ENCODE measurements at places on chromosomes 1 and 21. TPM values are rescaled to one million over a fixed set of nuclear protein-coding genes. Genes with fewer than 3 reads are reported as not detected.

- DNase-seq: no peak
Measured at GRCh38 chr1:36480161-36480560, 2.6 kb downstream of the CSF3R start.

Gene KCND3
- total RNA-seq: 8.2 TPM

GRCh38 chr1:248853663-248854375 lies 5.1 kb downstream of the ZNF692 start:
- no peak for DNase-seq

Gene UMODL1
- total RNA-seq: 0.10 TPM

- peak; percentile 78 for DNase-seq
Measured at GRCh38 chr1:26177182-26177684, at the start of gene CNKSR1. TSS of gene CNKSR1 (plus strand) at chr1:26177491. CDS start at chr1:26177548, 57 bp downstream.

Gene FCRL1
- total RNA-seq: 0.85 TPM

Gene OR4F29
- not detected for total RNA-seq

DNA sequence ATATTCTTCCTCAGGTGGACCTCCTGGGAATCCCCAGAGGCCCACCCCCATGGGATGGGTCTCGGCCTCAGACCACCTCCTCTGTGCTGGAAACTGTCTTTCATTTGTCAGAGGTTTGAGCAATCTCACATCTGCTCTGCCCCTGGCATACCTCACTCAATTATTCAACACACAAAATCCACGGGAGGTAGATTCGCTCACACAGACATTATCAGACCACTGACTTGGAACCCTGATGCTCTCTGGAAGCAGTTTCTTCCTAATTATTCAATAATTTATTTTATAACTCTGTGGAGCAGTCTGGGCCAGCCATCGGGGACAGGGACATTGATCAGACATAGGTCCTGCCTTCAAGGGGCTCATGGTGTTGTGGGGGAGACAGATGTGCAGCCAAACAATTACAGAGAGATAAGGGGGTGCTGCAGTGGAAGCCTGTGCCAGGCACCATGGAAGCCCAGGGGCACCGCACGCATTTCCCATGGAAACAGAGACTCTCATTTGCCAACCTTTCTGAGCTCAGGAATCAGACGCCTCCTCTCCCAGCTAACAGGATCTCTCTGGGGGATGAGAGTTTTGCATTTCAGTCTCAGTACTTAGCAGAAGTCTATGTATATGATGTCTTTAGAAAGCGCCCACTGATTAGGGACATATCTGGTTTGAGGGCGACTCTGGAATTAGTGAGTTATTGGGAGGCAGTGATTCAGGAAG lies 96.5 kb downstream of the HMGB4 start:
- no peak for DNase-seq

Gene UBE2G2
- 75.0 TPM for total RNA-seq

- DNase-seq: no peak
Measured at GRCh38 chr1:65429806-65430205, 9.3 kb downstream of the LEPR start.

GRCh38 chr1:114350731-114351445 lies 160.1 kb downstream of the TRIM33 start:
- DNase-seq: no peak

GRCh38 chr1:53740621-53741105 lies 1.7 kb upstream of the GLIS1 start:
- DNase-seq: no peak

- peak; percentile 90 for DNase-seq
Measured at GRCh38 chr1:1079408-1080121, 5.5 kb upstream of the RNF223 start.

Gene CYP4Z1
- 0.47 TPM for total RNA-seq

GRCh38 chr1:24027838-24028468 lies 47.8 kb upstream of the SRSF10 start:
- no peak for DNase-seq

DNA sequence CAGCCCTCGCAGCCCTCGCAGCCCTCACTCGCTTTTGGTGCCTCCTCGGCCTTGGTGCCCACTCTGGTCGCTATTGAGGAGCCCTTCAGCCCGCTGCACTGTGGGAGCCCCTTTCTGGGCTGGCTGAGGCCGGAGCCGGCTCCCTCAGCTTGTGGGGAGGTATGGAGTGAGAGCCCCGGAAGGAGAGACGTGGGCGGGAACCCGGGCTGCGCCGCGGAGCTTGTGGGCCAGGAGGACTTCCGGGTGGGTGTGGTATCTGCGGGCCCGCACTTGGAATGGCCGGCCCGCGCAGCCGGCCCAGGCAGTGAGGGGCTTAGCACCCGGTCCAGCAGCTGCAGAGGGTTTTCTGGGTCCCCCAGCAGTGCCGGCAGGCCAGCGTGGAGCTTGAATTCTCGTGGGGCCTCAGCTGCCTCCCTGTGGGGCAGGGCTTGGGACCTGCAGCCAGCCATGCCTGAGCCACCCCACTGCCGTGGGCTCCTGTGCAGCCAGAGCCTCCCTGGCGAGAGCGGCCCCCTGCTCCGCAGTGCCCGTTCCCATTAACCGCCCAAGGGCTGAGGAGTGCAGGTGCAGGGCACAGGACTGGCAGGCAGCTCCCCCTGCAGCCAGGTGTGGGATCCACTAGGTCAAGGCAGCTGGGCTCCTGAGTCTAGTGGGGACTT lies 9.9 kb upstream of the CFHR2 start:
- DNase-seq: no peak

- no peak for DNase-seq
Measured at GRCh38 chr1:91578320-91579109, 77.9 kb downstream of the CDC7 start.

- no peak for DNase-seq
Measured at GRCh38 chr1:152179566-152179965, 20.5 kb upstream of the RPTN start.

DNA sequence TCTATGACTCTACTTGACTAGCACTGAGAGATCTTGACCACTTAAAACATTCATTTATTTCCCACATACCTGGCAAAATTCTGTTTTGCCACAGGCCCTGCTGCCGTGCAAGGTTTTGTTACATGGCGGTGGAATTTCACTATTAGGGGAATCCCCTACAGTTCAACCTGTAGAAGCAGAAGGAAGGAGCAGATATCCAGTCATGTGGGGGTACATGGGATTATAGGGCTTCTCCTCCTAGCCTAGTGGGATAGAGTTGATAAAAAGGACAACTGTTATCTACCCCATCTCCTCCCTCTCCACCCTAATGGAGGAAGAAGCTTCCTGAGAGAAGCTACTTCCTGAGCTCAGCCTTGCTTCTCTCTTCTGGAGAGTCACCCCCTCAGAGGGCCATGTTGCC lies 17.7 kb upstream of the PROK1 start:
- DNase-seq: no peak

Gene MYCL
- total RNA-seq: 2.7 TPM

DNA sequence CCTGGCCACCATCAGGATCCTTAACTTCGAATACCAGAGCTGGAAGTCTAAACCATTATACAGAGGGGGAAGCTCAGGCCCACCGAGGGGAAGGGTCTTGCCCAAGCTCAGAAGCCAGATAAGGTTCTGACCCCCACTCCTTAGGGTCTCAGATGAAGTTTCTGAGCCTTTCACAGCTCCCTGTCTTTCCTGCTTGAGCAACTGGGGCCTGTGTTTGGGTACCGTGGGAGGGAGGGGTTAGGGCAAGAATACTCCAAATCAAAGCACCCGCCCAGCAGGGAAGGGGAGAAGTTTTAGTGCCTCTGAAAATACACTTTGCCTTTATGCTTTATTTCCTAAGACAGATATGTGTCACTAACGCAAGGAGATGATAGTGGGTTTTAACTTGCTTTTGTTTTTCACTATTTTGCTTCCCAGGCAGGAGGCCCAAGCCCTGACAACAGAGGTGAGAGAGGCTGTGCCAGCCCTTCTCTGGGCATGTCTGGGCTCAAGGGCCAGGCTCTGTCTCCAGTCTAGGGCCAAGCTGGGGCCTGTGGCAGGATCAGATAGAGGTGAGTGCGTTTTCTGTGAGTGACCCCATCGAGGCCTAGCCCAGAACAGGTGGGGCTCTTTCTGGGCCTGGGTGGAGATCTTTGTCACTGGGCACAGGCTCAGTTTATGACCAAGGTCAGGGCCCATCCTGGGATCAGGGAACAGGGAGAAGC lies 20.5 kb upstream of the TENT5B start:
- DNase-seq: no peak

GRCh38 chr1:57605933-57606332 lies 182.1 kb upstream of the DAB1 start:
- no peak for DNase-seq

Gene TFF3
- 11.1 TPM for total RNA-seq

DNA sequence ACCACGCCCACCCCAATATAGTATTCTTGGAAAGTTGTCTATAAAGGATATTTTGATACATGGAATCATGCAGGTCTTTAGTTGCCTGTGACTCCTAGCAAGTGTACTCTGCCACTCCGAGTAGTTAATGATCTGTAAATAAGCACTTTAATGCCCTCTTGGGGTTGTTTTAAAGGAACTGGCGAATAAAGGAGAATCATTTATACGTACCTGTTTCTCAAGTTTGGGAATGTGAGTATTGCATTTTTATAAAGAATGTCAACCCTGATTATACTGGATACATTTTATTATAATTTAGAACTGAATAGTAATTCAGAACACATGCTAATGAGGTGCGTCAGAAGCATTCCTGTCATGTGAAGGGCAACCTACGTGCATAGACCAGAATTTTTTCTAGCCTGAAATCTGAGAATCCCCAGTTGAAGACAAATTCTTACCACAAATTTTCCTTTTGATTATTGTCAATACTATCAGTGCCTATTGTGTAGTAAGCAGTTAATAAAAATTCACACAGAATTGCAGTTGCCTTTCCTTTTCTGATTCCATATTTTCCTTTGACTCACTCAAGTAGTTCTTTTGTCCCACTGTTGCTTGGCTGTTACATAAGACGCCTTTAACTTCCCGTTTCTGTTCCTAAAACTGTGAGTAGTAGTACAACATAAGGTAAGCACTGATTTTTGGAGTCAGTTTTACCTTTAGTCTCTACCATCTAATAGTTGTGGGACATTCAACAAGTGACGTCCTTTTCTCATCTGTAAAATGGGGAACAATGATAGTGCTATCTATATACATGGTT lies 5.1 kb downstream of the AHCYL1 start:
- DNase-seq: no peak

GRCh38 chr1:182163821-182164223 lies 102.3 kb upstream of the ZNF648 start:
- no peak for DNase-seq

DNA sequence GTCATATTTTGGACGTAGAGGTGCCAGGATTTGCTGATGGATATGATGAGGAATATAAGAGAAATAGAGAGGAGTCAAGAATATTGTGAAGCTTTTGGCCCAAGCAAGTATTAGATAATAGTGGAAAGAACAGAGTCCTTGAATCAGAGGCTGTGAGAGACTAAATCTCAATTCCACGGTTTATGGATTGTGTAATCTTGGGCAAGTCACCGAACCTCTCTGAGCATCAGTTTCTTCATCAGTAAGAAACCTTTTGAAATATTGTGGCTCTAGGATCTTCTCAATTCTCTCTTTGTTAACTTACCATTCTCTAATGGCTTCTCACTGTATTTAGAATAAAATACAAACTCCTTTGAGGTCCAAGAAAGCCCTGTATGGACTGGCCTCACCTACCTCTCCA lies 77.6 kb downstream of the RPS6KA1 start:
- DNase-seq: no peak

GRCh38 chr1:110519125-110519810 lies at the start of gene KCNA10:
TSS of gene KCNA10 (minus strand) at chr1:110519175. CDS start at chr1:110518787, 388 bp downstream.
- DNase-seq: no peak

Gene THBS3
- 30.6 TPM for total RNA-seq

DNA sequence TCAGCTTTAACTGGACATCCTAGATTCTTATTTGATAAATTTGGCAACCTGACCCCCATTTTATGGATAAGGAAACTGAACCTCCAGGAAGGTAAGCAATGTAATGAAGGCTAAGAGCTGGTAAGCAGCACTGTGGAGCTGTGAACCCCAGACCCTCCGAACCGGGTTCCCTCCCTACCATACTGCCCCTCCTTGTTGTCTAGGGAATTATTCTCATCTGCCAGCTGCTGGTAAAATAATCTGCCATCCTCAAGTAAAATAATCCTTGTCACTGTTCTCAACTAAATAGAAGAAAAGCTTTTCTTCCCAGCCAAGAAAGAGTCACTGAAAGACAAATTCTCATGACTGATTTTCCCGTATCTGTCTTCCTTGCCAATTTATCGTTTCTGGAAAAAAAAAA lies 55.8 kb upstream of the PRDX6 start:
- no peak for DNase-seq

GRCh38 chr1:170340308-170340707 lies 191.7 kb upstream of the GORAB start:
- no peak for DNase-seq

Gene CELA2A
- total RNA-seq: not detected

- DNase-seq: peak; percentile 73
Measured at GRCh38 chr1:2300004-2300771, 72.1 kb downstream of the SKI start.

Gene OR2M3
- not detected for total RNA-seq

DNA sequence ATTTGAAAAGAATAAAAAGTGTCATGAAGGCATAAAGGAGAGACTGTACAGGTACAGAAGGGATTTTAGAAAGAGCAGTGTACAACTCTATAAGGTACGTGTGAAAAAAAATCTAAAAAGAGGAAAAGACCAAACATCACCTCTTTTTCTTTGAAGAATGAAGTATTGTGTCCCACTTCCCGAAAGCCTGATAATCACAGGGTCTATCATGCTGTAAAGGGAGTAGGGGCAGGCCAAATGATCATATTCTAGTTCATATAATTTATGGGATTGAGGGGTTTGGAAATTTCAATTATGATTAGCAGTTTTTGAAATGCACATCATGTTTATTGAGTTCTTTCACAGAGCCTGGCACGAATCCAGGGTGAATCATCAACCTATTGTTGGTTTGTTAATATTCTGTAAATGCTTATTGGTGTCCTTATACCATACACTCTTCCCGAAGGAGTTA lies 910 bp upstream of the RERE start:
- DNase-seq: no peak

DNA sequence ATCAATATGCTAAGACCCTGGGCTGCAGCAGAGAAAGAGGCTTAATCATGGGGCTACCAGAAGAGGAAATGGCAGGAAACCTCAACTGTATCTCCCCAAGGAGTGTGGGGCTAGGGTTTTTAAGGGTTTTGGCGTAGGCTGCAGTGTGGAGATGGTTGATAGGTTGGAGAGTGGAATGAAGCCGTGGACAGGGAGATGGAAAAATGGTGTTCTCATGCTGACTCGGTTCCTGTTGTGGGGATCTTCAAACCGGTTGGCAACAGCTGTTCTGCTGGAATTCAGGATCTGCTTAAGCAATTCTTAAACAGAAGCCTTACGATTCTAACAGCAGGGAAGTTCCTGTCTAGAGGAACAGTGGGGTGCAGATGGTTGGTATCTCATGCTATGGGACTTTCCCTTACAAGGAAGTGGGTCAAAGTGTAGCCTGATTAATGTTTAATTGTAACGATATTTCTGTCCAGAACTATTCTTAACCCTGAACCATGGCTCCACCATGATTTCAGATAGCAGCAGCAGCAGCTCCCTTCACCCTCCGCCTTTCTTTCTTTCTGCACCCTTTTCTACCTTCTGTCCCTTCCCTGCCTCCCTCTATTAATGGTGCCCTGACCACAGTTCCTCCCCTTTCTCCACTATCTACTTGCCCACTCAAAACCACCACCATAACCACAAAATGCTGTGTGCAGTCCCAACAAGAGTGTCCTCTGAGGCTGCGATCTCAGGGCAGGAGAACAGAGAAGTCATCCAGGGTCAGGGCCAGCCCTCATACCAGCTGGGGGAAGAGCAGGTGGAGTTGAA lies 30.8 kb downstream of the RSPH1 start:
- no peak for DNase-seq

GRCh38 chr1:47682786-47683350 lies 245.0 kb downstream of the FOXD2 start:
- DNase-seq: no peak
